NCI-H1436 (cell line): ENCODE measurements at places on chromosomes 7 and 10.

- DNase-seq, result no peak
Observed at GRCh38 chr10:209357-209756, 74.1 kb downstream of the ZMYND11 start.

GRCh38 chr10:84696610-84697009, 368.2 kb downstream of the CCSER2 start:
- DNase-seq, result no peak

DNA sequence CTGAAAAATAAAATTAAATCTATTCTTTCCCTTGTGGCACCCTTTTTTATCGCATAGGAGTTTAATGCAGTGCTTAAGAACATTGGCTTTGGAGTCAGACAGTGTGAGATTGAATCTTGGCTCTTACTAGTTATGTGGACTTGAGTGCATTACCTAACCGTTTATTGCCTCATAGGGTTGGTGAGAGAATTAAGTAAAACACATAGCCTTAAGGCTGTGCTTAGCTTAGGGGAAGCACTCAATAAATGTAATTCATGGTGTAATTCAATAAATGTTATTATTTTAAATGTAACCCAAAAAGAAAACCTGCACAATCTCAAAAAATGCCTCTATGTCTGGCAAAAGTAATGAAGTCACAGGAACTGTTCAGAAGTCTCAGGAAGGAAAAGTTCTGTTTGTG, 2.7 kb downstream of the STK17A start:
- no peak for DNase-seq

GRCh38 chr7:28191751-28192150, 11.2 kb upstream of the JAZF1 start:
- no peak for DNase-seq

DNA sequence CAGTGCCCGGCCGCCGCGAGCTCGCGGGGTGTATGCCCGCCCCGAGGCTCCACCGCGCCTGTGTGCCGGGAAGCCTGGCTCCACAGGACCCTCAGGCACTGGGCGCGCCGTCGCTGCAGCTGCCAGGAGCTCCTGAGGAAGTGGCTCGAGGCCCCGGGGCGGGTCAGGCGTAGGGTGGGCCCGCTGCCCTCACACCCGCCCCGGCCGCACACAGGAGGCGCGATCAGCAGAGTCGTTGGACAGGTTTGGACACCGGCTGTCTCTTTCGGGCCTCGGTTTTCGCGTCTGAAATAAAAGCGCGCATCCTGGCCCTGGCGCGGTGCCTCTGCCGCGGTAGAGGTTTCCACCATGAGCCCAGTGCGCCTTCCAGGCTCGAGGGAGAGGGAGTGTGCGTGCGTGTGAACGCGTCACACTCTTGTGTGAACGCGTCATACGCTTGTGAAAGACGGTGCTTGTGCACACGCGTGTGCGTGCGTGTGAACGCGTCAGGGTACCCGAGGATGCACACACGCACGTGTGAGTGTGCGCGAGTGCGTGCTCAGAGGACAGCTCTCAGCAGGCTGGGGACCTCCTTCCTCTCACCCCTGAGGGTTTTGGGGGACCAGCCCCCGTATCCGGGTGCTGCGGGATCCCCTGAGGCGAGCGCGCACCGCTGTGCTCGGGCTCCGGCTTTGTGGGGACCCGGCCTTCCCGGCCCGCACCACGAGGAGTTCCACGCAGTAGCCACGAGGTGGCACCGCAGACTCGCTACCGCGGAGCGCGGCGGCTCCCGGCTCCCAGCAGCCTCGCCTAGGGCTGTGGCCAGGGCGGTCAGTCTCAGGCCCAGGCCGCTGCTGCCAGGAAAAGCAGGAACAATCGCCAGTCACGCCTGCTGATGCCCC, 83.8 kb downstream of the BMS1 start:
- peak; percentile 32 for DNase-seq

DNA sequence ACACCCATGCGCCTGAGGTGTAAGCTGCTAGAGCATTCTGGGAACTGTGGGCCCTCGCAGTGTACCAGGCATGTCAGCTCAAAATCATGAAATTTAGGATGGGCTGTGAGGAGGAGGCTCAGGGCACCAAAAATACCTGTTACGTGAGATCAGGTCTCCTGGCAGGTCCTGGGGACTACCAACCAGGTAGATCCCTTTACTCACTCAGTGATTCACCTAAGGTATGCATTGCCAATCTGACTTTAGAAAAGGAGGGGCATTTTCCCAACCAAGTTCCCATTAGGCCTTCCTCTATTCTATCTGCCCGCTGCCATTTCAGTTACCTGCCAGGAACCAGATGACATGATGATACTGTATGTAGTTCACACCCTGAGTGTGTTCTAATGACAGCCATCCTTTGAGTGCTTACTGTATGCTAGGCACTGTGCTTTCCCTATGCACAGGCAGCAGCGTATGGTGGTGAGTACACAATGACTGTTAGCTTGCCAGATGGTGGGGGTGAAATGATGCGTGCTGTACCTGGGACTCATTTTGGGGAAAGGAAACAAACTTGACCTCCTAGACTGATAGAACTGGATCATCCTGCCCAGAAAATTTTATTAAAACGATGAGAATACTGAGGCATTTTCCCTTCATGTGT, 62.0 kb downstream of the CFAP58 start:
- DNase-seq, result no peak

DNA sequence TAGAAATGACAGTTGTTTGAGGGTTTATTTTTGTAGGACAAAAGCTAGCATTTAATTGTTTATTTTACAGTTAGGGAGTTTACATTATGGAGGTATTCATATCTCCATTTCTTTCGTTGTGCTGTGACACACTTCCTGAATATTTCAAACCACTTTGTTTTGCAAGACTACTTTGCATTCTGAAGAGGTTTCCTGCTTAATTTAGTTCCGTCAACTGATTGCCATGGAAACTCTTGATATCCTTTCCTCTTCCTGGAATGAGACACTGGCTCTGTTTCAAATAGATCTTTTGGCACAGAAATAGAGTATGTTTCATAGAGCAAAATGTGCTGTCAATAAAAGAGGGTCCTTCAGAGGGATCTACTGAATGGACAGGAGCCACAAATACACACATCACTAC, 159.5 kb upstream of the AGR3 start:
- DNase-seq, result peak; percentile 57

GRCh38 chr10:4070184-4070583, 285.2 kb upstream of the KLF6 start:
- DNase-seq, result no peak
